CD4-positive, alpha-beta T cell treated with Interleukin-15 for 4 hours (primary cell): ENCODE measurements at places on chromosomes 16 and 17.

GRCh38 chr17:79737046-79737921, 6.5 kb downstream of the ENPP7 start:
- DNase-seq = no peak

DNA sequence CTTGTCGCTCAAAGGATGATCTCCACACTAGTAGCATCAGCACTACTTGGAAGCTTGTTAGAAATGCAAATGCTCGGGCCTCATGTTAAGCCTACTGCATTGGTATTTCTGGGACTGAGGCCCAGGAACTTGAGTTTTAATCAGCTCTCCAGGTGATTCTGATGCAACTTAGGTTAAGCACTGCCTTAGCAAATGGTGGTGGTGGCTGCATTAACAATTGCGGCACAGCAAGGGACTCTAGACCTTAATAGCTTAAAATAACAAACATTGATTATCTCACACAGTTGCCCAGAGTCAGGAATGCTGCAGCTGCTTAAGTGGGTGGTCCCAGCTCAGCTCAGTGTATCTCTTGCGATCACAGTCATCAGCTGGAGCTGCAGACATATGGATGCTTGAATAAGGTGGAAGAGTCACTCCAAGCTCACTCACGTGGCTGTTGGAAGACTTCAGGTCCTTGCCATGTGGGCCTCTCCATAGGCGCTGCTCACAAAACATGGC, 25.8 kb downstream of the HS3ST3A1 start:
- DNase-seq = no peak

GRCh38 chr17:21357281-21357680, 18.9 kb upstream of the KCNJ12 start:
- no peak for DNase-seq

DNA sequence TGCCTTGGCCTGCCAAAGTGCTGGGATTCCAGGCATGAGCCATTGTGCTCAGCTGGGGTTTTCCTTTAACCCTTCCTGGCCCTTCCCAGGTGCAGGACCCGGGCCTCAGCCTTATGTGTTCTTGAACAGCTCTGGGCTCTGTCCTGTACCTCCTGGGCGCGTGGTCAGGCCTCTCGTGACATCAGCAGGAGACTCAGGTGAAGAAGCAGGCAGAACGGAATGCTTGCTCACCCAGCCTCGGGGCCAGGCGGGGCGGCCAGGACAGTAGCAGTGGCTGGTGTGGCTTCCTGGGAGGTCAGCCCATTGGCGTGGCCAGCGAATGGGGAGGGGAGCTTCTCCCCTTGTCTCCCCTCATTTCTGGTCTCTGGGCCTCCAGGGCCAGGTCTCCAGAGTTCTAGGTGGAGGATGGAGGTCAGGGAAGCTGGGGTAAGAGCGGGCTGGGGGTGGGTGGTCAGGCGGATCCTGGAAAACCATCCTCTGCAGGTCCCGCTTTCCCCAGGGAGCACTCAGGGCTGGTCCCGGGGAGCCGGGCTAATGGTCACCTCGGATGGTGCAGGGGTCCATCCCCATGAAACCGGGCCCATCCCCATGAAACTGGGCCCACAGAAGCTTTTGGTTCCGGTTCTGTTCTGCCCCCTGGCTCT, 281.5 kb downstream of the SEC14L1 start:
- no peak for DNase-seq

DNA sequence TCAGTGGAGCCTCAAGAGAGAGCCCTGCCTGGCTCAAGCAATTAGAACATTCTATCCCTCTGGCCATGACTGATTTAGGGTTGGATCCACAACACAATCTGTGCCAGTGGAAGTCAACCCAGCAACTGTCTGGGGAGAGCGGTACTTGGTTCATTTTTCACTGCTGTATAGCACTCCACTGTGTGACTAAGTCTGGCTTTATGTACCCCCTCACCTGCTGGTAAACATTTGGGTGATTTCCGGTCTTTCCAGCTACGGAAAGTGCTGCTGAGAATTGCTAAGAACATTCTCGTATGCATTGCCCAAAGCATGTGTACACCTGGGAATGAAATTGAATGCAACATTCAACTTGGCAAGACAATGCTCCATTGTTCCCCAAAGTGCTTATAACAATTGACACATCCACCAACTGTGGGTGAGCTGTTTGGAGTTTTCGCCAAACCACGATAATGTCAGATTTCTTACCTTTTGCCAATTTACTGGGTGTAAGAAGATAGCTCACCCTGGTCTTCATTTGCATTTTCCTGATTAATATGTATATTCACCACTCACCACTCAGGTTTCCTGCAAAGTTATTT, 63.5 kb upstream of the MED9 start:
- DNase-seq = no peak

DNA sequence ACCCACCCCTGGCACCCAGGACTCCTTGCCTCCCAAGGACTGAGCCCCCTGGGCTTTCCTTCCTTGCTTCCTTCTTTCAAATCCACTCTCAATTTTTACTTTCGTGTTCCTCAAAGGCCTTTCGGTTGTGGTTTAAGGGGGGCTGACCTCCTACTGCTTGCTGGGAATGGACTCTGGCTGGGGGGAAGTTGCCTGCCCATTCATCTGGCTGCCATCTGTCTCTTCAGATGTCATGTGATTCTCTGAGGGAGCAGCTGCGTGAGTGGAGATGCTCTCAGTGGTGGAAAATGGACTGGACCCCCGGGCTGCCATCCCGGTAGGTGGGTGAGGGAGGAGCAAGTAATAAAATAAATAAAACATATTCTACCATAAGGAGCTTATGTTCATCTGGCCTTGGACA, 93.8 kb upstream of the RPRML start:
- DNase-seq = no peak

DNA sequence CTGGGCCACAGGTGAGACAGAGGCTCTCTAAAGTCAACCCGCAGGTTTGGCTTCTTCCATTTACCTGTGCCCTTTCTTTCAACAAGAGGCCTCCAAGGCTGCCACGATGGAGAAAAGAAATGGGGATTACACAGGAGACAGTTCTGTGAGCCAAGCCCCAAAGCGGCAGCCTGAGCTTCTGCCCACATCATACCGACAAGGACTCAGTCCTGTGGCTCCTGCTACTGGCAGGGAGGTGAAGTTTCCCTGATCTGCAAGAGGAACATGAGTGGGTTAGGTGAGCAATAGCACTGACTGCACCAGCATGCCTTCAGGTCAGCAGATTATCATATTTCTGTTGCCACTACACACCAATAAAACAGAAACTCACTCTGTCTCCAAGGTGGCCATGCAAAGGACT, 800.0 kb downstream of the KCNJ18 start:
- no peak for DNase-seq

DNA sequence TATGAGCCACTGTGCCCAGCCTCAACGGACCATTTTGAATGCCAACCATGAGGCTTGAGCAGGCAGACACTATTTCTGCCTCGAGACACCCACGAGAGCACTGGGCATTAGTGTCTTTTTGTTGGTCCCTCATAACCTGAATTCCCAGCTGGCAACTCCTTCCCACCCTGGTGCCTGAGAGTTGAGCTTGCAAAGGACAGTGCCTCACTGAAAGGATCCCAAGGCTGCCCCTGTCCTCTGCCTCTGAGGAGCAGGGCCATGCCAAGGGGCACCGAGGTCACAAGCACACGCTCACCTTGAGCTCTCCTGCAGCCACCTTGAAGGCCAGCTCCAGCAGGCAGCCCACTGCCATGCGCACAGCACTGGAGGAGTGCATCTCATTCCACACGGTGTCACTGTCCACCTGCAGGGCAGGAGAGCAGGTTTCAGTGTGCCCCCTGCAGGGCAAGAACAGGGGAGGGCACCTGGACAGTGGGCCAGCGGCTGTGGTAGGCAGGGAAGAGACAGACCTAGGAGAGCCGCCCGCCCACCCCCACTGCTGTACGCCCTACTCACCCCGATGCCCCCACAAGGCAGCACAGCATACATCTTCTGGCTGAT, 12.8 kb downstream of the G6PC3 start:
- DNase-seq = no peak

GRCh38 chr16:20707461-20707860, 10.0 kb upstream of the ACSM1 start:
- DNase-seq = no peak

- no peak for DNase-seq
Observed at GRCh38 chr16:50270510-50271147, 4.3 kb downstream of the ADCY7 start.

DNA sequence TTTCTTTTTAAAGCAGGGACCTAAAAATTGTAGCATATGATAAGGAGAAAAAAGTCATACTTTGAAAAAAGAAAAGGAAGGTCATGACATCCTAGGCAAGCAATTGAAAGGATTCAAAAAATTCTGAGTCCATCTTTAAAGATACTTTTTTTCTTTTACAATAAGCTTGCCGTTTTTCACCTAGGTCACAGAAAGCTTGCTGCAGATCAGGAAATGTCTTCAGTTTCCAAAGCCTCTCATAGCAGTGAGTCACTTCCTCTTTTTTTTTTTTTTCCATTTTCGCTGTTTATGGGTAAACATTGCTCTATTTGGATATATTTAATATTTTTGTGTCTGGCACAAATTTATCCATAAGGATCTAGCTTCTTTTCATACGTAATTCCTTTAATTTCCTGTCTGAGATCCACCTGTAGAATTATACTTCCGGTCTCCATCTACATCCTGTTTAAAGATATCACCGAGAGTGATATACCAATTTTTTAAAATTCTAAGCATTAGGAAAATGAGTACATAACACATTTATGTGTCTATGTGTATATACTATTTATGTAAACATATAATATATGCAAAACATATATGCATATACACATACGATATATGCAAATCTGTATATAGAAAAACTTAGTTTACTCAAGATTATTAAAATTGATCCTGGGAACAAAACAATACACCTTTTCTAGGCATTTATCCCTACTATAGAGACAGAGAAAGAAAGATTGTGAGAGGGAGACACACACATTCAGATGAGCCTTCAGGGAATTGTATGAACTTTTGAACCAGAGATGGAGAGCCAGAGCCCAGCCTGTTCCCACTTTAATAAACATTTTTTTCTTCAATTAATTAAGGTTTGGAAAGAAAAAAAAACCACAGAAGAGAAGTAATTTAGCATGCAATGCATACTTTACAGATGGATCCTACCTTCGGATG, 134.4 kb downstream of the SKAP1 start:
- peak; percentile 37 for DNase-seq

DNA sequence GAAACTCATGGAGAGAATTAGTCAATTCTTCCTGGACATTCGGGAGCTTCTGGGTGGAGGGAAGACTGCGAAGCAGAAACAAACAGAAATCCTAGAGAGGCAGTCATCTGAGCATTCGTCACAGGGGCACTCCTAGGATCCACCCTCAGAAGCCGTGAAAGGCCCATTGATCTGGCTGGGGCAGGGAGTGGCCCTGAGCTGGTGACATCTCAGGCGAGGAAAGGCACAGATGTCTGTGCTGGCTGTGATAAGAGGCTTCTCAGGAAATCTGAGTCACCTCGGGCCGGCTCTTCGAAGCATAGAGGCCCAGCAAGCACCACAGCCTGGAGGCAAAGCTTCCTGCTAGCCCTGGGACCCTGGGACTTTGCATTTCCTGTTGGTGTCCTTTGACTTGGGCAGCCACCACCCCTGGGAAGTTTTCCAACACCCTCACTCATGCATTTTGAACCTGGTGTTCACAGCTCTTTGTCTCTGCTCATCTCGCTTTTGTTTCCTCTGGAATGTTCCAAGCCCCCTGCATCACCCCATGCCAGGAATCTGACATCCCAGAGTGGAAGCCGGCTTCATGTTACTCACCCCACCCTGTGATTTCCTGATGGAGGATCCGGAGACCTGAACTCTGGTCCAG, 23.3 kb upstream of the CDRT4 start:
- DNase-seq = no peak

DNA sequence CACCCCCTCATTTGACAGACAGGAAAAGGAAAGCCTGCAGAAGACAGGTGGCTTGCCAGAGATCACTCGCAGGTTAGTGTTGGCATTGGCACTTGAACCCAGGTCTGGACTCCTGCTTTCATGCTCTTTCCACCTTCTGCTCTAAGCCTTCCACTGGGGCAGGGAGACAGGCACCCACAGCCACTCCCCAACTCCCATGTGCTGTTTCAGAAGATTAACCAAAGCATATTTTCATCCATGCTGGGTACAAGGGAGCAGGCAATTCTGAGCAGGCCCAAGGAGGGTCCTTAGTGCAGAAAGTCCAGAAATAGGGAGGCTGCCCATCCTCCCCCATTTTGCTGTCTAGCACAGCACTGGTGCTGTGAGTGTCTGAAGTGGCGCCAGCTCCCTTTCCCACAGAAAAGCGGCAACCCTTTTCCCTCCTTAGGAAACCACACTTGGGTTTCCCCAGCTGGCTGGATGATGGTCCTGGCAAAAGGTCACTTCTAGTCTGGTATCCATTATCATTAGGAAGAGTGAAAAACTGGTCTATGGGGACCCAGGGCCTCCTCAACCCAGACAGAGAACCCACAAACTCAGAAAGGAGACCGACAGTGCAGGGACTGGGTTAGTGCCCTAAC, 2.0 kb upstream of the CAVIN1 start:
- no peak for DNase-seq

DNA sequence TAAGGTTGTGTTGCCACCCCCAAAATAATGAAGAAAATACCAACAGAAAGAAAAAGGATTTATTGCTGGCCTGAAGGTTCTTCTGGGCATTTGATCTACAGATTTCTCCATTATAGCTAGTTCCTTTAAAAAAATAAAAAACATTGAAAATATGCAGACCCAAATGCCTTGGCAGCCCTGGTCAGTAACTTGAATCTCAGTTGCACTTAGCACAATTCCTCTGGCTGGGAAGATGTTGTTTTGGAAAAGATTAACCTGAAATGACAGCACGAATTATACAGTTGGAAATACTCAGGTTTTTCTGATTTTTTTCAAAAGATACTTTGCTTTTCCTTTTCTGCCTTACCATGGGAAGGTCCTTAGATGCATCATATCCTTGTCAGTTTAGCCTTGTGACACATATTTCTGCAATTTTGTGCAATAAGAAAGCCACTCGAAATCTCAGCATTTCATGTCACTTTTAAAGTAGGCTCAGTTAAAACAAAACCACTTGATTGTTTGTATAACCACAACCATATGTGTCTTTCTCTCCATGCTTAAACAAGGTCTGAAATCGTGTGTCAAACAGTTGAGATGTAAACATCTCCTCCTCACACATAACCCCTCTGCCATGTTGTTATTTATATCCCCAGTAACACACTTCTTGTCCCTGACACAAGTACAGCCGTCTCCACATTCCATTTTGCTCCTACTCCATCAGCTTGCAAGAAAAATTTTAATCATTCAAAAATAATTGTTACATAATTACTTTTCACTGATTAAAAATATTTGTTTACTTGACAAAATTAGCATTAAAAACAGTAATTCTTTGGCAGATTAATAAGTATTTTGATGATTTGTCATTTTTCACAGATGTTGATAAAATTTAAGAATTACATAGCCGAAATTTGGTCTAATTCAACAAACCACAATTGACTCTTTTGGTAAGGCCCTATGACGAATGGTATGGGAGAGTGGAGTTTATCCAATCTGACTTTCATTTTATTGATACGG, 61.1 kb downstream of the SIAH1 start:
- no peak for DNase-seq

DNA sequence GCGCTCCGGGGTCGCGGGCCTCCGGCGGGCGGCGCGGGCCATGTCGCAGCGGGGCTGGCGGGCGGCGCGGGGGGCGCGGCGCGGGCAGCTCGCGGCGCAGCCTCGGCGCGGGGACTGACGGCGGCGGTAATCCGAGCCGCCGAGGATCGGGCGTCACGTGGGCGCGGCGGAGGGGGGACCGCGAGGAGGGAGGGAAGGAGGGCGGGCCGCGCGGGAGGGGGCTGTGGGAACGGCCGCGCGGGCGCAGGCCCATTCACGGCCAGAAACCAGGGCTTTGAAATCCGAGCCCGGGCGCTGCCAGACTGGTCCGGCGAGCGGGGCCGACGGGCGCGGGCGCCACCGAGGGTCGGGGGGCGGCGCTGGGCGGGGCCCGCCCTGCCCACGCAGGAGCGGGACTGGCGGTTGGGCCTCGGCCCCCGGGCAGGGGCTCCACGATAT, at the start of gene MTSS2:
Gene MTSS2, minus strand, starts transcription at position 116 of the 438 bp plus-strand sequence. CDS start 262 bp downstream, outside the sequence.
- DNase-seq = no peak
